Activated CD4-positive, alpha-beta T cell treated with anti-CD3 and anti-CD28 coated beads for 4 hours (primary cell): ENCODE measurements at places on chromosomes 12 and 14.

- no peak for DNase-seq
Measured at GRCh38 chr12:129614221-129614885, 289.5 kb downstream of the TMEM132D start.

- DNase-seq: no peak
Measured at GRCh38 chr14:59451849-59452248, 13.3 kb downstream of the GPR135 start.

DNA sequence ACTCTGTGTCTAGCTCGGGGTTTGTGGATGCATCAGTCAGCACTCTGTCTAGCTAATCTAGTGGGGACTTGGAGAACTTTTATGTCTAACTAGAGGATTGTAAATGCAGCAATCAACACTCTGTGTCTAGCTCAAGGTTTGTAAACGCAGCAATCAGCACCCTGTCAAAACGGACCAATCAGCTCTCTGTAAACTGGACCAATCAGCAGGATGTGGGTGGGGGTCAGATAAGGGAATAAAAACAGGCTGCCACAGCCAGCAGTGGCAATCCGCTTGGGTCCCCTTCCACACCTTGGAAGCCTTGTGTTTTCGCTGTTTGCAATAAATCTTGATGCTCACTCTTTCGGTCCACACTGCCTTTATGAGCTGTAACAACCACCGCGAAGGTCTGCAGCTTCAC, 920.7 kb upstream of the FOXG1 start:
- DNase-seq: no peak

GRCh38 chr12:49301760-49302159, 6.8 kb downstream of the PRPH start:
- DNase-seq: no peak

- no peak for DNase-seq
Measured at GRCh38 chr12:13250416-13250815, 53.9 kb downstream of the EMP1 start.

GRCh38 chr14:36315159-36315853, 5.1 kb downstream of the MBIP start:
- peak; percentile 15 for DNase-seq

DNA sequence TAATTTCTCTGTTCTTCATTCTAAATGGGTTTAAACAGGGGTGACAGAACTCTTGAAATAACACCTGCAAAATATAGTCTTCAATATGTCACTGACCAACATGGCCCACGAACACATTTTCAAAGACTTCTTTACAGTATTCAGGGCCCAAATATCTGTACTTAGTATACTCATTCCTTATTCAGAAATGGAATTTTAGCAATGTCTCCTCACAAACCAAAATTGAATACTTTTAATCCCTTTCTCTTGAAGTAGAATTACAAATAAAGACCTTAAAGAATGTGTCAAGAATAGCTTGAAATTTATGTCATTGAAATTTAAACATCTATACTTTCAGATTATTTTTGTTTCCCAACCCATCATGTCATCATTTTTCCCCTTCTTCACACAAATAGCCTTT, 263.1 kb downstream of the LRIG3 start:
- no peak for DNase-seq

- no peak for DNase-seq
Measured at GRCh38 chr14:59275668-59276067, 87.2 kb downstream of the DAAM1 start.

GRCh38 chr14:95452893-95453712, 63.3 kb downstream of the SYNE3 start:
- DNase-seq: no peak

- DNase-seq: no peak
Measured at GRCh38 chr12:118467641-118468305, 91.4 kb downstream of the SUDS3 start.

- no peak for DNase-seq
Measured at GRCh38 chr12:116879509-116880212, 1.6 kb downstream of the HRK start.

- DNase-seq: no peak
Measured at GRCh38 chr12:121628536-121628935, 2.2 kb downstream of the ORAI1 start.

DNA sequence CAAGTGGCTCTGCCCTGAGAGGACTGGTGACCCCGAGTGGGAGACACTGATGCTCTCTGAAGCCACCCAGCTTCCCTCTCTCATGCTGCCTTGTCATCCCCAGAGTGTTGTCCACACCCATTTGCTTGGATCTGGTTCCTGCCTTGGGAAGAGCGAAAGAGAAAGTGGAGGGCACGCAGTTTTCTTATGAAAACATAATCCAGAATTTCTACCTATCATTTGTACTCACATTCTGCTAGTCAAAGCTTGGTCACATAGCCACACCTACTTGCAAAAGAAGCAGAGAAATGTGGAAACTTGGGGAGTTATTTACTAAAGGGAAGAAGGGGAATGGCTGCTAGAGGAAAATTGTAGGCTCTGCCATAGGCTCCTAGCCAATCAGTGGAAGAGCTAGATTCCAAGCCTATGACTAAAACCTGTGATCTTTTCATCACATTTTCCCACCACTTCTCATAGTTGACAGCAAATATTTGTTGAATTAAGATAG, 326.3 kb downstream of the ZFP36L1 start:
- no peak for DNase-seq

- DNase-seq: no peak
Measured at GRCh38 chr12:100987552-100988521, 193.3 kb downstream of the ANO4 start.

DNA sequence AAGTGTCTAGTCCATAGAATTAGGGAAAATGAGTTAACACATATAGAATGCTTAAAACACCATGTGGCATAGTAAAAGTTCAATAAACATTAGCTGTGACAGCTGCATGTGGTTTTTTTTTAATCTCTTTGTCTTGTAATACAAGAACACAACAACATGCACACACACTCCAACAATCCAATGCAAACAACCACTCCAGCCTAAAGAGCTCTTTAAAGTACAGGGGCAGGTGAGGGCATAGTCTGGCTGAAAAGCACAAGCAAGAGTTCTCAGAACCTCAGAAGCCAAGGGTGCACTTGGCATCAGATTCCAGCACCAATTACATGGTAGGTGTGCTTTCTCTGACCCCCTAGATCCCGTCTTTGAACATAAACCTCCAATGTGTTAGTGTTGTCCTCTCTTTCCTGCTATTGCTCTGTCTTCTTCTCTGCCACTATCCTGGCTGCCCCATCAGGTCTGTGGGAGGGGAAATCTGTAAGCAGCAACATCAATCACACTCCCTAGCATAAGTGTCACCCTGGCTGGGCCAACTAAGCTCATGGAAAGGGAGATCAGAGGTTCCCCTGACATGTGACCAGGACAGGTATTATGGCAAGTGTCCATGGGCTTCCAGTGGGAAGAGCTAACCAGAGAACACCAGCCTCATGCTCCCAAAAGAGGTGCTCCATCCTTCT, 91.0 kb downstream of the SLC8A3 start:
- DNase-seq: no peak

DNA sequence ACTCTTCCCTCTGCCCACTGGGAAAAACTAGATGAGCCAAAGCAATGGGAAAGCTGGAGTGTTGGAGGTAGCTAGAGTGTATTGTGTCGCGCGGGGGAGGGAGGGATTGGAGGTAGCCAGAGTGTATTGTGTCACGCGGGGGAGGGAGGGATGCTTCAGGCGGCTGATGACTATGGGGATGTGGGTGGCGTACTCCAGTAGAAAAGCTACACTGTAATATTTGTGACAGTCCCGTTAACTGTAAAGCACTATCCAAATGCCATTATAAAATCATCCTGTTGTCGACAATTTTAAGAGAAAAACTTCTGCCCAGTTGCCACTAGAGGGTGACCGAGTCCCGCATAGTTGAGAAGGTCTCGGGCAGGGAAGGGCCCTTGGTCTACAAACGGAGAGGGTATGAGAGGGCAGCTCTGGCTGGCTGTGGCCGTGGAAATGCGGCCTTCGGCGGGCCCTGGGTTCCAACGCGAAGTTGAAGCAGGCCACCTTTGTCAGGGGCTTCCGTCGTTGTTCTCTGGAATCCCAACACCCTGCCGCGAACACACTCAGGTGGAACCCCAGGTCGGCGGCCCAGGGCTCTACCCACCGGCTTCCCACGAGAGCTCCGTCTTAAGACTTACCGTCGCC, 15.1 kb upstream of the PLEK2 start:
- peak; percentile 75 for DNase-seq

DNA sequence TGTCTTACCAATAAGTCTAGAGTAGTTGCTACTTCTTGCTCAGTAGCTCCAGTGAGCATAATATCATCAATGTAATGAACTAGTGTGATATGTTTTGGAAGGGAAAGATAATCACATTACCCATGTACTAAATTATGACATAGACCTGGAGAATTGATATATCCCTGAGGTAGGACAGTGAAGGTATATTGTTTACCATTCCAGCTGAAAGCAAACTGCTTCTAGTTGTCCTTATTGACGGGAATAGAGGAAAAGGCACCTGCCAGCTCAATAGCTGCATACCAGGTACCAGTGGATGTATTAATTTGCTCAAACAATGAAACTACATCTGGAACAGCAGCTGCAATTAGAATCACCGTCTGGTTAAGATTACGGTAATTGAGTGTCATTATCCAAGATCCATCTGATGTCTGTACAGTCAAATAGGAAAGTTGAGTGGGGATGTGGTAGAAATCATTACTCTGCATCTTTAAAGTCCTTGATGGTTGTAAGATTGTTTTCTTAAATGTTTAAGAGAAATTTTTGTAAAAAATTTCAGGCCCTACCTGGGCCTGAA, 100.0 kb upstream of the ARHGAP5 start:
- no peak for DNase-seq

GRCh38 chr14:45916340-45916953, 663.4 kb upstream of the MIS18BP1 start:
- no peak for DNase-seq

- no peak for DNase-seq
Measured at GRCh38 chr14:77083082-77083481, 15.0 kb upstream of the CIPC start.

DNA sequence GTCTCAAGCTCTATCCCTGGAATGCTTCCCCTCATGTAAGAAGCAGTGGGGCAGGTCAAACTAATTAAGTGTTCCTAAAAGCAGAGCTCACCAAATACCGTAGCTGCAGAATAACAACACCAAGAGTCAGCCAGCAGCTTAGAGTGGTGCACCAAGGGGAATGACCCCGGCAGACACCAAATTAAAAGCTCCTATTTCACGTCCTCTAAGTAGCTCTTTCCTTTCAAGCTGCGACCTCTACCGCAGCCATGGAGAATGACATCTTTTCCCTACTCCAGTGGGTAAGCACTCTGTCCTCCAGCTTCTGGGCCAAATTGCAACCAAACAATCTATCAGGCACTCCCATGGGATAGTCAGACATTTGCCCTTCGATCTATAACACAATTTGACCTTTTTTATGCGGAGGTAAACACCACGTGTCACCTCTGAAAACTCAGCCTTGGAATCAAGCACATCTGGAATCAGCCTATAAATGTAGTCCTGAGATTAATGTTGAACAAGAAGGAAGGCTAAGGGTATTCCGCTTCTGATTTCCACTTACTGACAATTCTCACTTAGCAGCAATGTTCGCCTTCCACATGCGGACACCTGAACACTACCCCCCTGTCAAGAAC, 67.6 kb upstream of the CDKN3 start:
- DNase-seq: no peak

DNA sequence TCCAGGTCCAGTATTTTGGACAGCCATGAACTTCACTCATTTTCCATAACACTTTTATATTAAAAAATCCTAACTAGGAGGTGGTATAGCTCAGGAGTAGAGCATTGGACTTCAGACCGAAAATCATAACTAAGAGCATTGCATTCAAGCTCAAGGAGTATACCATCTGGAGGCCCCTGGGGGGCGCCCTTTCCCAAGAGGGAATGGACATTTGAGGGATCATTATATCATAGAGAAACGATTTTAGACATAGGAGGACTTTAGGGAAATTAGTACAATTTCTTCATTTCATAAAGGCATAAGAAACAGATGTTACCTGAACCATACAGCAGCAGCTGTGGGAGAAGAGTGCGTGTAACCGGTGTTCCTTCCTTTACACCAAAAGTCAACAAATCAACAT, 5.2 kb upstream of the ATG14 start:
- no peak for DNase-seq

- DNase-seq: no peak
Measured at GRCh38 chr14:68394764-68395143, 398.1 kb downstream of the ZFP36L1 start.

DNA sequence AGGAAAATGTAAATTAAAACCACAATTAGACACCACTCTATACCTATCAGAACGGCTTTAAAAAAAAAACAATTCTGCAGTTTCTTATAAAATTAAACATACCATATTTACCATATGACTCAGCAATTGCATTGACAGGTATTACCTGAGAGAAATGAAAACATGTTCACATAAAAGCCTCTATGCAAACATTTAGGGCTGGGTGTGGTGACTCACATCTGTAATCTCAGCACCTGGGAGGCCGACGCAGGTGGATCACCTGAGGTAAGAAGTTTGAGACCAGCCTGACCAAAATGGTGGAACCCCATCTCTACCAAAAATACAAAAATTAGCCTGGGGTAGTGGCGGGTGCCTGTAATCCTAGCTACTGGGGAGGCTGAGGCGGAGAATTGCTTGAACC, 41.1 kb downstream of the SPTB start:
- DNase-seq: no peak

DNA sequence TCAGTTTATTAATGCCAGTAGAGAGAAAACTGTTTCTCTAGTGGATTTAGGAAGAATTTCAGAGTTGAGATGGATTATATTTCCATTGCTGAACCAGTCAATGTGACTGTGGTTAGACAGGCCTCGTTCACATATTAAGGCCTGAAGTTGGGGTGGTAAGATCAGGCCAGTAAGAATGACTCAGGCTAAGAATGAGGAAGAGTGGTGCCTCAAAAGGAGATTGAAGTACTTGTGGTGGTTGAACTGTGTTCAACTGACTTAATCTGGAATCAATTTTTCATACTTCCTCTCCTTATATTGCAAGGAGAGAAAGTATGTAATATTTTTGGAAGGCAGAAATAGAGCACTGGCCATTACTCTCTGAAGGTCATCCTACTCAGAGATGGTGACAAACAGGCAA, 37.8 kb upstream of the ATF7IP start:
- DNase-seq: no peak

- DNase-seq: no peak
Measured at GRCh38 chr12:92431146-92431545, 271.6 kb upstream of the PLEKHG7 start.
